Stimulated activated CD8-positive, alpha-beta memory T cell treated with anti-CD3 and anti-CD28 coated beads, Interleukin-7, amount 100 ng/mL, for 1 hour (primary cell): ENCODE measurements at places on chromosomes 16 and 17.

DNA sequence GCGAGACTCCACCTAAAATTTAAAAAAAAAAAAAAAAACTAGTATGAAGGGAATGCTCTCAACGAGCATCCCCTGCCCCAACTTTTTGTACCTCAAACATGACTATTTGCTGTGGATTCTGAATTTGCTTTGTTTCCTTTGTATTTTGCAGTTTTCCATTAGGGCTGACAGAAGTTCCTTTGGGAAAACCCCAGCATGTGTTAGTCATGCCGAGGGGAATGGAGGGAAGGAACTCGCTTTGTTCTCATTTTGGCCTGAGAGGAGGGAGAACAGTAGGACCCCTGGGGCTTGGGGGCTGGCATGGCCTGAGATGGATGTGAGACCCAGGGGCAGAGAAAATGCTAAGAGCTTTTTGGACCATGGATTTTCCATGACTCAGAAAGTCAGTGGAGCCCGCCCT lies 20.5 kb downstream of the KRT9 start:
- DNase-seq, result no peak

DNA sequence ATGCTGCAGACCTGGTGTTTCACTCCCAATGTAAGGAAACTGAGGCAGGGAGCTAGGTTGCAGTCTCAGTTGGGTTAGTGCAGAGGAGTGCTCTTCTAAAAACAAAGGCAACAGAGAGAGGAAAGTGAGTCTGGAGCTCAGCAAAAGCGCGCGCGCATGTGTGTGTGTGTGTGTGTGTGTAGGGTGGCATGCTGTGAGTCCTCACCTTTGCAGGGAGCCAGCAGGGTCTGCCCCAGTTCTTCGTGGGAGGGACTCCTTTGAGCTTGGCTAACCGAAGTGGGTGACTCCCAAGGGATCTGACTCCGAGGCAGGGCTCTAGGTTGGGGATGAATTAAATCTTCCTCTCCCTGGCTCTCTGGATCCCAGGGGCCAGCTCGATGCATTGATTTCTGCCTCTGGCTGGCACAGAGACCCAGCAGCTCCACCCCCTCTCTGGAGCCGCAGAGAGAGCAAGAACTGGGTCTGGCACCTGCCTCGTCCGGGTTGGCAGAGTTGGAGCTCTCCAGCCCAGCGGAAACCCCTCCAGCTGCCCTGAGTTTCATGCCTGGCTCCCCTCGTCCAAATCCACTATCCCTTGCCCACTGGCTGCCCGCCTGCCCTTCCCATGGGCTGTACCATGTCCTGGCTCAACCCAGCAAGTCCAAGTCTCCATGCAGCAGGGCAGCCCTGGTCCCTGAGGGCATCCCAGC lies 1.3 kb upstream of the BTBD17 start:
- no peak for DNase-seq

DNA sequence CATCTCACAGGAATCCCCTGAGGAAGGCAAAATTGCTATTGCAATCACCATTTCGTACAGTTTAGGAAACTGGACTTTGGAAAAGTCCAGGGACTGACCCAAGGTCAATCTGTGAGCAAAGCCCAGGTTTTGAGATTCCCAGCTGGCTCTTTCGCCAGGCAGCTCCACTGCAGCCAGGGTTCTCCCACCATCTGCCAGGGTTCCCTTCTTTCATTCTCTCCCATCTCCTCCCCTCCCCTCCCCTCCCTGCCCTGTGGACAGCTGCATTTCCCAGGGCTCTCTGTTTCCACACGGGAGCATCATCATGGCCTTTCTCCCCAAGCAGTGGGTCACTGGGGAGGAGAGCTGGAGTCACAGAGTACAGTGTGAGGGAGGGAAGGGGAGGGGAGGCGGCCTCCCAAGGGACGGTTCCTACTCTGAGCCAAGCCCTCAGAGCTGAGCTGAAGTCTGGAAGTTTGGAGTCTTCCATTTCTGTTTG lies 11.9 kb upstream of the GSDMA start:
- no peak for DNase-seq

DNA sequence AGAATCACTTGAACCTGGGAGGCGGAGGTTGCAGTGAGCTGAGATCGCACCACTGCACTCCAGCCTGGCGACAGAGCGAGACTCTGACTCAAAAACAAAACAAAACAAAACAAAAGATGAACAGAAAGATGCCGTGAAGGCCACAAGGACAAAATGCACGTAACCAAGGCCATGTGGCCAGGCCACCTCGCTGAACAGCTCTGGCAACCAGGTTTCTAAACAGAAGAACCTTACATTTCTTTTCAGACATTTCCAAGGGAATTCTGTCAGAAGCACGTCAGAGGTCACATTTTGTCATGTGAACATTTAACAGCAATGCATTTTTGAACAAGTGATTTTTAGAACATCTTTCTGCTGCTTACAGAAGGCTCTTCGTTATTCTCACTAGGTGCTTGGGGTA lies 28.8 kb downstream of the USP22 start:
- DNase-seq, result no peak

DNA sequence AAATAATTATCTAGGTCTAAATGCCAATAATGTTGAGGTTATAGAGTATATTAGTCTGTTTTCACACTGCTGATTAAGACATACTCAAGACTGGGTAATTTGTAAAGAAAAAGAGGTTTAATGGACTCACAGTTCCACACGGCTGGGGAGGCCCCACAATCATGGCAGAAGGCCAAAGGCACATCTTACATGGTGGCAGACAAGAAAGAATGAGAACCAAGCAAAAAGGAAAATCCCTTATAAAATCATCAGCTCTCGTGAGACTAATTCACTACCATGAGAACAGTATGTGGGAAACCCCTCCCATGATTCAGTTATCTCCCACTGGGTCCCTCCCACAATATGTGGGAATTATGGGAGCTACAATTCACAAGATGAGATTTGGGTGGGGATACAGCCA lies 2.9 kb upstream of the KATNB1 start:
- no peak for DNase-seq

DNA sequence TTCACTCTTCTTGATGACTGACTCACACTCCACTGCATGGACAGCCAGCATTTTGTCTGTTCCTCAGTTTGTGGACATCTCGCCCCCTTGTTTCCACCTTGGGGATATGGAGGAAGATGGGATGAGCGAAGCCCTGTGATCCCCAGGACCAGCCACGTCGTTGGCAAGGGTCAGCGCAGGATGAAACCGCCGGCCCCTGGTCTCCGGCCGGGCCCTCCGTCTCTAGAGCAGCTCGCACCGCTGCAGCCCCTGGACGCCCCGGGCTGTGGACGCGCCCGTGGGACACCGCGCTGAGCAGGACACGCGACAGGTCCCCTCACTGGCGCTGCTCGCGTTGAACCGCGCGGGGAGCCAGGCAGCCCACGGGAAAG lies 604 bp upstream of the ZC3H18 start:
- no peak for DNase-seq

GRCh38 chr16:29911676-29912010 lies 11.4 kb downstream of the ASPHD1 start:
- DNase-seq, result no peak

GRCh38 chr17:77462090-77462489 lies 321.3 kb downstream of the SEC14L1 start:
- no peak for DNase-seq
